ENCODE measurements at places on chromosomes 6 and 20.

DNA sequence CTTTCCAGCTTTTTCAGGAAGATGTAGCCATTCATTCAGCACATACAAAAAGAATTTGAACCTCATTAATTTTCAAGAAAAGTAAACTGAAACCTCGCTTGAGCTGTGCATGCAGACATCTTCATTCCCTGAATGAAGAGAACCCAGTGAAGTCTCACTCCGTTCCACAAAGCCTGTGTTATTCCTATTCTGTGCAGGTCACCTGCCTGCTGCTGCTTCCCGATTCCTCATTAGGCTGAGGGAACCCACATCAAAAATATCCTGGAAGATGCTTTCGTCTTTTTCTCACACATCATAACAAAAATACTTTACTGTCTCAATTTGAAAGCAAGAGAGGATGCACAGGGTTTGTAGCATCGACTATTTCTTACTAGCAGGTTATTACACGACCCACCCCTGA is 40.1 kb downstream of the TRMT6 start:
- H3K27ac ChIP-seq: no peak overlapping the region
- no peaks in the 10 kb centered on the region for H3K36me3 ChIP-seq
- no peak overlapping the region for H3K4me3 ChIP-seq

GRCh38 chr20:63060057-63060991 is 53.6 kb upstream of the BHLHE23 start:
- no peak overlapping the region for H3K27ac ChIP-seq
- DNase-seq: no peak
- no peaks in the 10 kb centered on the region for H3K4me1 ChIP-seq

DNA sequence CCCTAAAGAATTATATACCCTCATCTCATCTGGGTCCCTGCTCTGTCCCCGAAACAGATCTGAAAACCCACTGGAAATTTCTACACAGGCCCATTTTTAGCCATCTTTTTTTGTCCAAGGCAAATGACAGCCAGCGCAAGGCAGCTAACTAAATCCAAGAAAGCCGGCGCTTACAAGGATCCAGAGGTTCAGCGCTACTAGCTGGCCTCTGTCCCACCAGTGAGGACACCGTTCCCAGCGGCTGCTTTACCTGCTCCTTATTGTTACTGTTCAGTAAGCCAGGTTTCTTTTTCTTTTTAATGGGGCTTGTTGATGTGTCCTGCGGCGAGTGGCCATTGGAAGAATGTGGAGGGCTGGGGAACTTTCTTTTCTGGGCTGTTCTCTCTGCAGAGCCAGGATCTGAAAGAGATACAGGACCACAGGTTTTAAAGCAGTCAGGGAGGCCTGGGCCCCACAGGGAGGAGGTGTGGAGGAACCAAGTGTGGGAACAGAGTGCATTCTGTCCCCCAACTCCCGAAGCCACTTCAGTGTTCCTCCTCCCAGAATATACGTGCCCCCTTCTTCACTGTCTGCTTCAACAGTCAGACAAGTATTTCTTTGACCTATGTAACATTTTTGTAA is 46.6 kb downstream of the ZMYND8 start:
- H3K27ac ChIP-seq: peak overlapping the region; percentile 51
- H3K27me3 ChIP-seq: no peaks in the 10 kb centered on the region
- no peak overlapping the region for H3K4me3 ChIP-seq
- peaks cover 41% of the 10 kb centered on the region for H3K36me3 ChIP-seq

DNA sequence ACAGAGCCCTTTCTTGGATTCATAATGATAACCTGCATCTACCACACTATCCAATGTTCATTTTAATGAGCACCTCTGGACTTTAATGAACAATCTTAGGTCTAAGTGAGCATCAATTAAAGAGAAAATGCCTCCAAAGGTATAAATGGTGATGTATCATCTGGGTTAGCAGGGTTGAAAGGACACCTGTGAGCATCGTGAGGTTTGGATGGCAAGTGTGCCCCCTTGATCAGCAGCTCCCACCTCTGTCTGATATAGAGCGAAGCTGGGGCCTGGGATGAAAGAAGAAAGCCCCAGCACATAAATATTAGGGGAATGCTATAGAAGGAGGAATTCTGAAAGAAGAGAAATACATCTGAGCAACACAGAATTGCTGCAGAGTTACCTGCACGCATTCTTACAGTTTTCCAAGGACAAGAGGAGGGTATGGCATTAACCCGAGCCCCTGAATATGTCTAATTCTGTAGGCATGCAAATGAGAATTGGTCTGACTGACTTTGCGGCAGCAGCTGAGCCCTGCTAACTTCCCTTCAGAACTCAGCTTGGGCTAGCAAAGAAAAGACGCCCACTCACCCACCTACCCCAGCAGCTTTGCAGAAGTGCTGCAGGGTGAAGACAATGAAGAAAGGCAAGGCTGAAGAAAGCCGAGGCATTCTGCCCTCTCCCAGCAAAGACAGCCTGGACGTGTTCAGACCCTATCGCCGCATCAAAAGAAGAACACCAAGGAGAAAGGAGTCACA is 136.2 kb downstream of the GMPR start:
- no peak overlapping the region for H3K27ac ChIP-seq
- DNase-seq: no peak
- H3K36me3 ChIP-seq: no peaks in the 10 kb centered on the region
- H3K4me3 ChIP-seq: no peak overlapping the region
- no peaks in the 10 kb centered on the region for H3K4me1 ChIP-seq
- no peaks in the 10 kb centered on the region for H3K27me3 ChIP-seq

- no peaks in the 10 kb centered on the region for H3K27me3 ChIP-seq
- DNase-seq: no peak
- H3K27ac ChIP-seq: no peak overlapping the region
- H3K4me1 ChIP-seq: no peaks in the 10 kb centered on the region
Measured at GRCh38 chr6:150925976-150926375, 60.5 kb downstream of the MTHFD1L start.

GRCh38 chr6:166050559-166050958 is 117.1 kb downstream of the TBXT start:
- H3K27ac ChIP-seq: no peak overlapping the region
- no peaks in the 10 kb centered on the region for H3K4me1 ChIP-seq
- peak overlapping the region; percentile 16 for H3K4me3 ChIP-seq
- H3K36me3 ChIP-seq: no peaks in the 10 kb centered on the region

GRCh38 chr6:146358431-146359046 is 185.1 kb upstream of the RAB32 start:
- H3K36me3 ChIP-seq: no peaks in the 10 kb centered on the region
- H3K27me3 ChIP-seq: no peaks in the 10 kb centered on the region
- H3K27ac ChIP-seq: no peak overlapping the region
- H3K4me3 ChIP-seq: no peak overlapping the region
- DNase-seq: no peak

DNA sequence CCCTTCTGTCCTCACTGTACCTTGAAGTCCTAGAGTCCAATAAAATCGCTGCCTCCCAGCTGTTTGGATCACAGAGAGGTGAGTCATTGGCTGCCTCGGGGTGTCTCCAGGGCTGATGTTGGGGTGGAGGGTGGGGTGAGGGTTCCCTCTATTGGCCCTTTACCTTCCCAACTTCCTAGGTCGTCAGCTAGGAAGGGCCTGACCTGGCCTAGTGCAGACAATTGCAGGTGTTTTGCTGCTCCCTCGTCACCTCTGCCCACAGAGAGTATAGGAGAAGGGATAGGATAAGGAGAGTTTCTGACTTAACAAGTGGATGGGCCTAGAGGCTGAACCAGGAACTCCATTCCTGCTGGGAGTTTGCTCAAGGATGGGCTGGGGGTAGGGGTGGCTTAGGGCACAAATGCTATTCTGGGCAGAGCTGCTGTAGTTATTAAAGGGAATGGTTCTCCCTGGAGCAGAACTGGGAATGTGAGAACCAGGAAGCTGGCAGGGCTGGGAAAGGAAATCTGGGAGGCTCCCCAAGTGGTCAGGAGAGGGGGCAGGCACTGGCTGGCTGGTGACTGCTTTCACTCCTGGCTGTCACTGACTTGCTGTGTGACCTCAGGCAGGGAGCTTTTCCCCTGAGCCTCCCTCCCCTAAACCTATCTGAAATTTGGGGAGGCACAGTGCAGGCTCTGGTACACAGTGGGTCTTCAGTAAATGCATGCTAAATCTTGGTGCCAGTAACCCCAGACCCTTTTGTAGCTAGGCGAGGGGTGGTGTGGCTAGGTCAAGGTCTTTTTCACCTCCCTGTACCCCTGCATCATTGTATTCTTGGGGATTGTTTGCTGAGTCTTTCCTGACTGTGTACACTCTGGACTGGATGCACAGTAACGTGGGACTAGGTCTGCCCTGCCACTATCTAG is 1.5 kb downstream of the TP53INP2 start:
- H3K4me3 ChIP-seq: no peak overlapping the region
- no peak for DNase-seq
- peaks cover 11% of the 10 kb centered on the region for H3K4me1 ChIP-seq
- no peak overlapping the region for H3K27ac ChIP-seq
- peaks cover 25% of the 10 kb centered on the region for H3K27me3 ChIP-seq
- H3K36me3 ChIP-seq: no peaks in the 10 kb centered on the region

DNA sequence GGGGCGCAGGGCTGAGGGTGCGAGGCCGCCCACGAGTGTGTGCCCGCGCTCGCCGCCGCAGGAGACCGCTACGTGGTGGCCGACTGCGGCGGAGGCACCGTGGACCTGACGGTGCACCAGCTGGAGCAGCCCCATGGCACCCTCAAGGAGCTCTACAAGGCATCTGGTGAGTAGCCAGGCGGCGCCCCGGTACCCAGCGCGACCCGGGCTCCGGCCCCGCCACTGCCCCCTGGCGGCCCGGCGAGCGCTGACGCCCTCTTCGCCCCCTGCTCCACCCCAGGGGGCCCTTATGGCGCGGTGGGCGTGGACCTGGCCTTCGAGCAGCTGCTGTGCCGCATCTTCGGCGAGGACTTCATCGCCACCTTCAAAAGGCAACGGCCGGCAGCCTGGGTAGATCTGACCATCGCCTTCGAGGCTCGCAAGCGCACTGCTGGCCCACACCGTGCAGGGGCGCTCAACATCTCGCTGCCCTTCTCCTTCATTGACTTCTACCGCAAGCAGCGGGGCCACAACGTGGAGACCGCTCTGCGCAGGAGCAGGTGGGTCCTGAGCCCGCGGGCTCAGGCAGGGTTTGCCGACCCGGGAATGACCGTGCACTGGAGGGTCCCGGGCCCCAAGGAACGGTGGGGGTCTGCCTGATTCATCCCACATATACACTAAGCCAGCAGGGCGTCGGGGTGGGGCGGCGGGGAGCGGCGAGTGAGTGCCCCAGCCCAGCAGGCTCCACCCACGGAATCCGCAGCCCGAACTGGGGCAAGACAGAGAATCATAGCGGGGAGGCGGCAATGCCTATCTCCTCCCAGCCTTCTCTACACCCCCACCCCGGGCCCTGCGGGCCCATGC is 17.4 kb downstream of the HSPA12B start:
- no peaks in the 10 kb centered on the region for H3K36me3 ChIP-seq
- H3K4me1 ChIP-seq: peaks cover 4% of the 10 kb centered on the region
- DNase-seq: peak; percentile 94
- peak overlapping the region; percentile 50 for H3K4me3 ChIP-seq
- no peak overlapping the region for H3K27ac ChIP-seq

DNA sequence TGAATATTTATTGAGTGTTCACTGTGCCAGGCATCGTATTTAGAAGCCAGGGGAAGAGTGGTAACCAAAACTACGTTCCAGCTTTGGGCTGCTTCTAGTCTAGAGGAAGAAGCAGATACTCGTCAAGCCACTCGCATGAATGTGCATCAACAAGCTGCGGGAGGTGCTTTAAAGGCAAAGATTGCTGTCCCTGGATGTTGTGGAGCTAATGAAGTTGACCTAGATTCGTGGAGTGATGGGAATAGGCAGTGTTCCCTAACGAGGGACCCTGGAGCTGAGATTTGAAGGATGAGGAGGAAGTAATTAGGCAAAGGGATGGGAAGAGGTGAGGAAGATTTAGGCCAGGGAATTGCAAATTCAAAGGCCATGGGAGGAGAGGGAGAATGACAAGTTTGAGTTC is 118.9 kb downstream of the TMEM170B start:
- no peak overlapping the region for H3K4me3 ChIP-seq
- H3K4me1 ChIP-seq: peaks cover 7% of the 10 kb centered on the region
- no peaks in the 10 kb centered on the region for H3K27me3 ChIP-seq
- no peaks in the 10 kb centered on the region for H3K36me3 ChIP-seq
- H3K27ac ChIP-seq: no peak overlapping the region

DNA sequence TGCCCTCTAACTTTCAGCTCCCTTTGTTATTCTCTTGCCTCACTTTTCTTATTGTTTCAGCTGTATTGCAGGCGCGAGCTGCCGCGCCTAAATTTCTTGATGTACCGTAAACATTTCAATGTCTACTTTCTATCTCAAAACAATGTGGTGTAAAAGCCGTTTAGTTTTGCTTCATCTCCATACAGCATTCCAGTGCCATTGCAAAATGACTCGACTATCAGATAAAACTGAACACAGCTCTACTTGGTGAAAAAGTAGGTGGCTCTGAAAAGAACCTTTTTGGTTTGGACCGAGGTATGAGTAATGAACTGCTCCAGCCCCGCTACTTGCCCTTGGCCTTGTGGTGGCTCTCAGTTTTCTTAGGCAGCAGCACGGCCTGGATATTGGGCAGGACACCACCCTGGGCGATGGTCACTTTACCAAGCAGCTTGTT is 74.6 kb downstream of the OR2B2 start:
- peak overlapping the region; percentile 98 for H3K27ac ChIP-seq
- no peak for DNase-seq
- no peaks in the 10 kb centered on the region for H3K27me3 ChIP-seq
- no peaks in the 10 kb centered on the region for H3K4me1 ChIP-seq

DNA sequence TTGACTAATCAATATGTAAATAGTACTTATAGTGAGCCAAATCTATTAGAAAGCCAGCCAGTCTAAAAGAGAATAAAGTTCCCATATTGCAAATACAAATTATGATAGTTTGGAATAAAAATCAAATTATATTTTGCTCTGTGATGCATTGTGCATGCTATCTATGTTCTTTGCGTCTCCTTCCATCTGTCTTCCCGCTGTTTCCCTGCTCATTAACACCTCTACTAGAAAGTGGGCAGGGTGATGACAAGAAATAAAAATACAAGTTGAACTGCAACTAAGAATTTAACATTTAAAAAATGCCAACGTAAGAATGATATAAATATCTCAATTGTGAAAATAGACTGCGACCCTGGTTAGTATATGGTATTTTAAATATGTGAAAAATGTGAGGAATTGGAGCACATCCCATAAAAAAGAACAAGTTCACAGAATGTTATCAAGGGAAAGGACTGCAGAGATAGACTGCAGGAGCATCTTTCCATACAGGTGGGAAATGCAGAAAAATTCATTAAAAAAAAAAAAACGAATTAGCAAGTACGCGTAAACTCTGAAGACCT is 157.6 kb upstream of the PDE7B start:
- no peaks in the 10 kb centered on the region for H3K27me3 ChIP-seq
- H3K27ac ChIP-seq: no peak overlapping the region
- DNase-seq: no peak
- no peaks in the 10 kb centered on the region for H3K36me3 ChIP-seq
- no peaks in the 10 kb centered on the region for H3K4me1 ChIP-seq

DNA sequence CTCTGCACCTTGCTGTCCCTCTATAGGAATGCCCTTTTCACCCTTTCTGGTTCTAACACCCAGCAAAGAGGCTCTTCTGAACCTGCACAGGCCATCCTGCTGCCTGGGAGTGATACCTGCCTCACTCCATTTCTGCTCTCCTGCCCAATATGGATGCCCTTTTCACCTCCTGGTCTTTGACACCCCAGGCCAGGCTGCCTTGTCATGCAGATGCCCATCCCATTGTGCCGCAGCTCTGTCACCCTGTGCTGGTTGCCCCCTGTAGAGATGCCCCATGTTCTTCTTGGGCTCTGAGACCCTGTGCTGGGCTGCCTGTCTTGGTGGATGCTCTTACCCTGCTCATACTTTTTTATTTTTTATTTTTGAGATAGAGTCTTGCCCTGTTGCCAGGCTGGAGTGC is 95.3 kb downstream of the CDKAL1 start:
- no peaks in the 10 kb centered on the region for H3K27me3 ChIP-seq
- H3K27ac ChIP-seq: no peak overlapping the region
- H3K36me3 ChIP-seq: no peaks in the 10 kb centered on the region
- peaks cover 15% of the 10 kb centered on the region for H3K4me1 ChIP-seq
